Aorta (tissue), 5 donors: ENCODE measurements at places on chromosomes 3 and 15. TPM values are rescaled to one million over a fixed set of nuclear protein-coding genes. Genes with fewer than 3 reads are reported as not detected.
A peak's percentile ranks its signal among the peaks of the same experiment; 100 is the strongest.

The CCRL2 gene
- total RNA-seq = 5.1 TPM

The DISP2 gene
- total RNA-seq = 0.60 TPM

DNA sequence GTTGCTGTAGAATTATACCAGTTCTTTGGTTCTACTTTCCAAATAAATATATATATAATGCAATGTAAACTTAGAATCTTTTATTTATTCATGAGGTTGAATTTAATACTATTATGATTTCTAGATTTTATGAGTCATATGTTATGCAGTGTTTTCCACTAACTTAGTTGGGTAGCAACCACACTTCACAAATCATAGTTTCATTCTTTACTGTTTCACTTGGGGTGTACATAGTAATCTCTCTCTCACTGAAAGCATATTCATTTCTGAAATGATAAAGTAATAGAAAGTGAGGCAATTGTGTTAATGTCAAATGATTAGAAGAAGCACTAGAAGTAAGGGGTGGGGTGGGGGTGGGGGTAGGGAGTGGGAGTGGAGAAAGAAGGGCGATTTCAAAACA is 52.6 kb downstream of the IQCH start:
- H3K4me1 ChIP-seq = no peaks in the 10 kb centered on the region
- no peaks in the 10 kb centered on the region for H3K36me3 ChIP-seq
- H3K27ac ChIP-seq = no peak overlapping the region
- no peak overlapping the region for H3K4me3 ChIP-seq

DNA sequence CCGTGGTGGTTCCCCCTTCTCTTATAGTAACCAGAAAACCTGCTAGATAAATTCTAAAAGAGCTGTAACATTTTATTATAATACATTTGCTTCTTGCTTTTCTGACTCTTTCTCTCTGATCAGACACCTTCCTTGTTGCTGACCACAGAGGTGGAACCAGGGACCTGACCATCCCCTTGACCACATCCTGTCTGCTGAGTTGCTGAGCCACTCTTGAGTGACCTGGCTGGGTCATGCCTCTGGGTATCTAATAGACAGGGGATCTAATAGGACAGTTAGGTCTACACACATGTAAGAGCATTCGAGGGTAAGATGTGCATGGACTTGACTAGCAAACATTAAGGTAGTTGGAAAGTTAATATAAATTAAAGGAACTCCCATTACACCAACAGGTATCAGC is 22.8 kb upstream of the TRIM59 start:
- H3K27me3 ChIP-seq = no peaks in the 10 kb centered on the region
- no peak overlapping the region for H3K27ac ChIP-seq
- no peaks in the 10 kb centered on the region for H3K36me3 ChIP-seq
- H3K4me1 ChIP-seq = no peaks in the 10 kb centered on the region
- H3K4me3 ChIP-seq = no peak overlapping the region
- no peak for DNase-seq

DNA sequence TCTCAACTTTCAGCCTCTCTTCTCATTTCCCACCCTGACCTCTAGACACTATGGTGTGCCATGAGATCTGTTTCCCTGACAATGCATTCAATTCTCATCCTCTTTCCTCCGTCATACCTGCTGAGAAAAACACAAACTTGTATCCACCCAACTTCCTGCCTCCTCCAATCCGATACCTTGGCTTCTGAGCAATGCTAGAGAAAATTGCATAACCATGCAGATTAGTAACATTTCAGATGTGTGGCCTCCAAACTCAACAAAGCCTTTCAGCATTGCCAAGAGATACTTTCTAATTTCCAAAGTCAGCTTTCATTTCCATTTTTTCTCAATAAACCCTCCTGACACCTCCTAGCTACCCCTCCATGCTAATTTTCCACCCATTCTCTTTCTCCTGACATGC is 88.5 kb downstream of the MINAR1 start:
- no peak overlapping the region for H3K4me3 ChIP-seq
- no peaks in the 10 kb centered on the region for H3K27me3 ChIP-seq
- no peaks in the 10 kb centered on the region for H3K4me1 ChIP-seq
- no peaks in the 10 kb centered on the region for H3K36me3 ChIP-seq
- DNase-seq = no peak

DNA sequence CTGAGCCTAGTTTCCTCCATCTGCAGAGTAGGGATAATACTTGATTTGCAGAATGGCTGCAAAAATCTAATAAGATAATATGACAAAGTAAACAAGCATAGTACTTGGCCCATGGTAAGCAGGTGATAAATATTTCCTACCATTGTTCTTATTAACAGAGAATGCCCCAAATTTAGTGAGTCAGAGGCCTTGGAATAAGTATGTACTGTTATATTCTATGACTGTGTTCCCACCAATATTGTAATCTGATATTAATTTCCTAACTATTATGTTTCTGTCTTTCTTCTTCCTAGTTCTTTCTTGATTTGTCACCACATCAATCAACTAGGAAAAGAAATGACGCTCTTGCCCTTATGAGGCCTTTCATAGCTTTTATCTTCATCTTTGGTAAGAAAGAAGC is 178.4 kb upstream of the SLC2A2 start:
- no peaks in the 10 kb centered on the region for H3K27me3 ChIP-seq
- DNase-seq = no peak
- no peaks in the 10 kb centered on the region for H3K36me3 ChIP-seq
- no peaks in the 10 kb centered on the region for H3K4me1 ChIP-seq
- H3K27ac ChIP-seq = no peak overlapping the region

DNA sequence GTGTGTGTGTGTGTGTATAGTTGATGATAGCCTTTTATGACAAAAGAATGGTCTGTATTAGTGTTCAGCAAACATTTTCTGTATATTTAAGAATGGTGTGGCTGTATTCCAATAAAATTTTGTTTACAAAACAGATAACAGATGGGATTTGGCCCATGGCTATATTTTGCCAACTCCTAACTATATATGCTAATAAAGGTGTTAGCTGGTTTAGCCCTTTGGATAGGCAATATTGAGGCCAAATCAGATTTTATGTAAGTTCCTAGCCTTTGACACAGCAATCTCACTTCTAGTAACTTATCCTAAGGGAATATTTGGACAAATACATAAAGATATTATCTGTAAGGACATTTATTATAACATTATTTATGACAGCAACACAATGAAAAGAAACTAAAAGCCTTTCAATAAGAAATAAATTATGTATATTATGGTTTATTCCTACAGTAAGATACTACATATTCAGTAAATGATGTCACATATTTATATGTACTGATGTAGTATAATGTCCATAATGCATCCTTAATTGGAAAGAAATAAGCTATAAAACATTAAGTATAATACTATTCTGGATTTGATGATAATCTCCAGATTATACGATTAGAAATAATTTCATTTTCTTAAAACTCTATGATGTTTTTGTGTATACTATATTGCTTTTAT is 264.0 kb downstream of the RBMS3 start:
- no peaks in the 10 kb centered on the region for H3K27me3 ChIP-seq
- no peak overlapping the region for H3K4me3 ChIP-seq
- H3K27ac ChIP-seq = no peak overlapping the region
- peaks cover 3% of the 10 kb centered on the region for H3K4me1 ChIP-seq

DNA sequence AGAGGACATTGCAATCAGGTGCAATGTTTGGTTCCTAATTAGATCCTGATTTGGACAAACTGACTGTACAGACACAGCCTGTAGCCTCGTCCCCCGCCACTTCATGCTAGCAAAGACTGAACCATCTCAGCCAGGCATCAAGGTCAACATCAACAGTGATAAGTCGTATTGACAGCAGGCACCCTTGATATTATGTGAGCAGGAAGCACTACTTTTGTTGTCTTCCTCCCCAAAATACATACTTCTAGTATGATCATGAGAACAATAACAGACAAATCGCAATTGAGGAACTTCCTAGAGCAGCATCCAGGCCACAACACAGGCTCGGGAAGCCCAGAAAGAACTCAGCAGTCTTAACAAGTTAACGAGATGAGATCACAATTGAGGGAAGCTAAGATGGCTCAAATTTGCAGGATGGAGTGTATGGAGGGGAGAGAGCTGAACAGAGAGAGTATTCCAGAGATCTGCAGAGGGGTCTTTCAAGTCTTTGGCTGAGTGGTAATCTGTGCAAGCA is 20.4 kb downstream of the TGM5 start:
- no peak overlapping the region for H3K27ac ChIP-seq
- no peaks in the 10 kb centered on the region for H3K4me1 ChIP-seq
- H3K4me3 ChIP-seq = no peak overlapping the region
- H3K36me3 ChIP-seq = no peaks in the 10 kb centered on the region
- DNase-seq = no peak
- no peaks in the 10 kb centered on the region for H3K27me3 ChIP-seq

GRCh38 chr3:194257151-194257621 is 93.9 kb downstream of the CPN2 start:
- no peak for DNase-seq
- H3K4me1 ChIP-seq = no peaks in the 10 kb centered on the region
- no peak overlapping the region for H3K27ac ChIP-seq
- H3K36me3 ChIP-seq = no peaks in the 10 kb centered on the region

DNA sequence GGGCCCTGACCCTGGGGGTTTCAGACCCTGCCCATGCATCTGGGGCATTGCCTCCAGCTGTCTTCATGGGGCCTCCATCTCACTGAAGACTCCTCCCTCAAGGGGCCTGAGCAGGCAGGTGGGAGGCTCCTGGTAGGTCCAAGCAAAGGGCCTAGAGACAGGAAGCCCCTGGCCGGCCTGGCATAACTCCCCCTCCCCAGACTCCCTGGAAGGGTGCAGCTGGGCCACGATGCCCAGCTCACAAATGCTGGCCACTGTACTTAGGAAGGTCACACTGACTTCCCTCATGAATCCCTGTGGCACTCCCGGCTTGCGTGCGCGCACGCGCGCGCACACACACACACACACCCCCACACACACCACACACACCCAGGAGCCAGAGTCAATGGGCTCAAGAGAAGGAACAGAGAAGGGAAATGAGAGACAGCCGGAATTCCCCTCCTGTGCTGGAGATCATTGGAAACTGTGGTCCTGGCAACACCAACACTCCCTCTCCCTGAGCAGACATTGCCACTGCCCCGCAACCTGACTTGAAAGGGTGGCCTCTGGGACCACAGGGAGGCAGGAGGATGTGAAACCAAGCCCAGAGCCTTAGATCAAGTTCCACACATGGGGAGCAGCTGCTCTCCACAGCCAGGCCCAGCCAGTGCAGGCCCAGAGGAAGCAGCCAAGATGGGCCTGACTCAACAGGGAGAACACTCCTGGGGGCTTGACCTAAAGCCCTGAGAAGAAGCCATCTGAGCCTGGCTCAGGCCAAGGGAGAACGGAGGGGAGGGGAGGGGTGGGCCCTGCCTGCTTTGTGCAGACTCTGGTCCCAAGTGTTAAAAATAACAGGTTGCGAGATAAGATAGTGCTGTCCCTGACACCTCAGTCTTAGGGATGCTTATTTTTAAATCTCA is 69.7 kb downstream of the SCN5A start:
- DNase-seq = no peak
- no peak overlapping the region for H3K4me3 ChIP-seq
- no peak overlapping the region for H3K27ac ChIP-seq
- no peaks in the 10 kb centered on the region for H3K4me1 ChIP-seq
- no peaks in the 10 kb centered on the region for H3K36me3 ChIP-seq
- H3K27me3 ChIP-seq = no peaks in the 10 kb centered on the region

GRCh38 chr3:160187288-160187687 is 37.9 kb upstream of the C3orf80 start:
- H3K27ac ChIP-seq = no peak overlapping the region
- no peak overlapping the region for H3K4me3 ChIP-seq
- no peaks in the 10 kb centered on the region for H3K4me1 ChIP-seq
- no peak for DNase-seq

- no peak overlapping the region for H3K27ac ChIP-seq
- no peak overlapping the region for H3K4me3 ChIP-seq
- H3K36me3 ChIP-seq = no peaks in the 10 kb centered on the region
- no peak for DNase-seq
These were observed 3.0 kb downstream of the SNUPN start for GRCh38 chr15:75622505-75622904.

- H3K27ac ChIP-seq = peak within 1 kb of the TSS; percentile 6
- peak; percentile 97 for DNase-seq
- no peaks in the 10 kb centered on the region for H3K27me3 ChIP-seq
- no peaks in the 10 kb centered on the region for H3K36me3 ChIP-seq
- no peaks in the 10 kb centered on the region for H3K4me1 ChIP-seq
- peak within 1 kb of the TSS; percentile 64 for H3K4me3 ChIP-seq
These were observed at the start of gene PDIA5 for GRCh38 chr3:123066896-123067688. PDIA5 (plus strand) TSS chr3:123067025; CDS start chr3:123067165, 140 bp downstream.

- H3K27me3 ChIP-seq = no peaks in the 10 kb centered on the region
- DNase-seq = no peak
- H3K4me3 ChIP-seq = no peak overlapping the region
These were observed 25.1 kb downstream of the MCTP2 start for GRCh38 chr15:94256511-94256910.

DNA sequence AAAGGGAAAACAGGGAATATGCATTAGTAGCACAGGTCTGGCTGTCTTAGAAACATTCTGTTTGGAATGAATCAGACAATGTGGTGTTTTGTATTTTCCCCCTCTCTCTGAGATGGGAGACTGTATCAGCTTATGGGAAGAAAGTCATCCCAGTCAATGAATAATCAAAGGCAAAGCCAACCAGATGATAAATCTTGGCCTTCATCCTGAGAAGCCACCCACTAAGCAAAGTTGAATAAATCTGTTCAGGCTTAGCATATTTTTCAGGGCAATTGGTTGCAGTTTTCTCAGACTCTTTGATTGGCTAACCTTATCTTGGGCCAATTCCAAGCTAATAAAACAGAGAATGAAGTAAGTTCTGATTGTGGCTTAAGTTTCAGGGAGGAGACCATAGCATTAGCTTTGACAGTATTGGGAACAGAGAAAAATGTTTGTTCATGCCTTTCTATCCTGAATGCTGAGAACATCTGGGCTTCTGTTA is 63.6 kb upstream of the ARL8B start:
- no peak overlapping the region for H3K4me3 ChIP-seq
- no peak overlapping the region for H3K27ac ChIP-seq
- H3K4me1 ChIP-seq = peaks cover 3% of the 10 kb centered on the region
- H3K36me3 ChIP-seq = no peaks in the 10 kb centered on the region
- H3K27me3 ChIP-seq = no peaks in the 10 kb centered on the region

DNA sequence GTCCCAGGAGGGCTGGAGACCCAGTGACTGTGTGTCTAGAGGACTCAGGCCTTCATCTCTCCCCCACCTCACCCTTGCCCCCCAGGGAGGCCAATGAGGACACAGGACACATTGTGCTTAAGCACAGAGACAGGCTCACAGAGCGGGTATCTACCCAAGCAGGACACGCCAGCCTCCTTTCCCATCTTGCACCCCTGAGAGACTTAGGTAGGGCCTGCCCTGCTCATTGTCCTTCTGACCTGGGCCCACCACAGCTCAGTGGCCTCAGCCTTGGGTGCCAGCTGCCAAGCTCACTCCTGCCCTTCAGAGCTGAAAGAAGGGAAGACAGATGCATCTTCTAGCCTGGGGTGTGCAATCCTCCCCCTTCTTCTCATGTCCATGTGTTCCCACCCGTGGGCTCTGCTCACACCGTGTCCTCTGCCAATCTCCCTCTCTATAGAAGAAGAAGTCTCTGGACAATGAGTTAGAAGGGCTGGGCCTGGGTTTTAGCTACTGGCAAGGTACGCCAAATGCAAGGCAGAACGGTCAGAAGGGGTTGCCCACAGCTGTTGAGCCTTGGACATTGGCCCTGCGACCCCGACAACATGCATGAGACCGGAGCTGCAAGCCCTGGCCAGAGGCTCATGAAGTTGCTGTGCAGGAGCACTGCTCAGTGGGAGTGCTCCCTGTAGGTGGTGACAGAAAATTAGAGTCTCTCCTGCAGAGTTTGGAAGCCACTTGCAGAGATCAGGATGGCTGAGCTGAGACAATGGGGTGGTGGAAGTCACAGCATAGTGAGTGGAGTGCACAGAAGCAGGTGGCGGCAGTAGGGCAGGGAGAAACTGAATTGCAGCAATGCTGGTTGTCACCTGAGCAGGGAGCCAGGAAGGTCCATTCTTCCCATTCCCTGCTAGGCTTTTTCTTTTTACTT is 32.8 kb downstream of the ACSBG1 start:
- no peak overlapping the region for H3K27ac ChIP-seq
- no peak for DNase-seq
- no peaks in the 10 kb centered on the region for H3K4me1 ChIP-seq
